ENCODE measurements at places on chromosomes 7 and 10.

GRCh38 chr10:132134241-132135052 is 52.3 kb upstream of the DPYSL4 start:
- no peak for DNase-seq

- no peak for DNase-seq
Observed at GRCh38 chr10:84214612-84215235, 10.6 kb downstream of the LRIT2 start.

GRCh38 chr7:4129481-4130122 is 552.5 kb upstream of the FOXK1 start:
- DNase-seq: no peak

DNA sequence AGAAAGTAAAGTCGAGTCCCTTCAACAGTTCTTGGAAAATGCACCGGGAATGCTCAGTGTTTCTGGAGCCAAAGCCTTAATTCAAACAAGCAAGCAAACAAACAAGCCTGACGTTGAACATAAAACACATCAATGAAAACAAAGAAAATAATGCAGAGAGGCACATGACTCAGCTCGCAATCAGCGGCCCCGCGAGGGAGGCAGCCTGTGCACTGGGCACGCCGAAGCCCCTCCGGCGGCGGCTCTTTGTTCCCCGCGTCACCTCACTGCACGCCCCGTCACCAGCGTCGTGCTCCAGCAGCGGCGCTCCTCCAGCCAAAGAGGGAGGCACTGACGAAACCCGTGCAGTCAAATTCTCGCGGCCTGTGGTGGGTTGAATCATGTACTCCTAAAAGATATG is 151.5 kb downstream of the DNAJB6 start:
- no peak for DNase-seq

- no peak for DNase-seq
Observed at GRCh38 chr10:10788761-10789160, 228.9 kb upstream of the CELF2 start.

DNA sequence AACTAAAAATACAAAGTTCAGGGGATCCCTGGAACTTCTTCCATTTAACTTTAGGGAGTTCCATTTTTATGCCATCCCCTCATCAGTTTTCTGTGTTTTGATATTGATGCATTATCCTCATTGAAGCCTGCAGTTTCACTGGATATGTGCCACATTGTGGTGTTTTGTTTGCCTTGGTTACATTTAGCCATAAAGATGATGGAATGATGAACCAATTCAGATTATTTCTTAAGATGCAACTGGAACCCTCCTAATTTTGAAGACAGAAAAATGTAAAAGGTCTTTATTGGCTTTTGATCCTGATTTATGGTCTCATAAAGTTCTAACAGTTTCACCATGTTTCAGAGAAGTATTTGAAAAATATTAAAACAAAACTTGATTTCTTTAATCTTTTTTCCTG is 314.2 kb upstream of the KLF6 start:
- DNase-seq: no peak

GRCh38 chr10:100364735-100365391 is 17.8 kb downstream of the SCD start:
- DNase-seq: no peak

Measured in activated CD8-positive, alpha-beta memory T cell treated with anti-CD3 and anti-CD28 coated beads for 1 hour (primary cell).